ENCODE measurements at places on chromosomes 5 and 9.

GRCh38 chr5:7805379-7805778 lies 45.6 kb downstream of the CFAP90 start:
- H3K36me3 ChIP-seq: no peaks in the 10 kb centered on the region
- peaks cover 10% of the 10 kb centered on the region for H3K27me3 ChIP-seq
- H3K27ac ChIP-seq: no peak overlapping the region
- no peak for DNase-seq

GRCh38 chr5:5374009-5374715 lies 48.3 kb upstream of the ICE1 start:
- H3K4me1 ChIP-seq: no peaks in the 10 kb centered on the region
- DNase-seq: no peak
- H3K27ac ChIP-seq: no peak overlapping the region
- no peak overlapping the region for H3K4me3 ChIP-seq

- H3K4me1 ChIP-seq: peaks cover 13% of the 10 kb centered on the region
- H3K36me3 ChIP-seq: no peaks in the 10 kb centered on the region
- H3K4me3 ChIP-seq: no peak overlapping the region
- H3K27me3 ChIP-seq: peaks cover 36% of the 10 kb centered on the region
Measured at GRCh38 chr5:129902816-129903215, 1.4 kb upstream of the CHSY3 start.

DNA sequence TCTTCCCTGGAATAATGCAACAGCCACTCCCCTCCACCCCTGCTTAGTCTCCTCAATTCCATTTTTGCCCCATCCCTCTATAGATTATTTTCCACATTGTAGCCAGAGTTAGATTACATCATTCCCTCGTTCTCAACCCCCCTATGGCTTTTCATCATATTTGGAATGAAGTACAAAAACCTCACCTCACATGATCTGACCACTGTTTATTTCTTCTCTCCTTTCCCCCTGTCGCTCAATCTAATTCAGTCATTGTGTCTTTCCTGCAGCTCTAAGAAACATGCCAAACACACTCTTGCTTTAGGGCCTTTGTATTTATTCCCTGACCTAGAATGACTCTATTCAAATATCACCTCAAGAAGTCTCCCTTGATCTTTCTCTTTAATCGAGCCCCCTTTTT lies 22.6 kb upstream of the HK3 start:
- no peak for DNase-seq
- no peak overlapping the region for H3K27ac ChIP-seq
- peaks cover 10% of the 10 kb centered on the region for H3K36me3 ChIP-seq

DNA sequence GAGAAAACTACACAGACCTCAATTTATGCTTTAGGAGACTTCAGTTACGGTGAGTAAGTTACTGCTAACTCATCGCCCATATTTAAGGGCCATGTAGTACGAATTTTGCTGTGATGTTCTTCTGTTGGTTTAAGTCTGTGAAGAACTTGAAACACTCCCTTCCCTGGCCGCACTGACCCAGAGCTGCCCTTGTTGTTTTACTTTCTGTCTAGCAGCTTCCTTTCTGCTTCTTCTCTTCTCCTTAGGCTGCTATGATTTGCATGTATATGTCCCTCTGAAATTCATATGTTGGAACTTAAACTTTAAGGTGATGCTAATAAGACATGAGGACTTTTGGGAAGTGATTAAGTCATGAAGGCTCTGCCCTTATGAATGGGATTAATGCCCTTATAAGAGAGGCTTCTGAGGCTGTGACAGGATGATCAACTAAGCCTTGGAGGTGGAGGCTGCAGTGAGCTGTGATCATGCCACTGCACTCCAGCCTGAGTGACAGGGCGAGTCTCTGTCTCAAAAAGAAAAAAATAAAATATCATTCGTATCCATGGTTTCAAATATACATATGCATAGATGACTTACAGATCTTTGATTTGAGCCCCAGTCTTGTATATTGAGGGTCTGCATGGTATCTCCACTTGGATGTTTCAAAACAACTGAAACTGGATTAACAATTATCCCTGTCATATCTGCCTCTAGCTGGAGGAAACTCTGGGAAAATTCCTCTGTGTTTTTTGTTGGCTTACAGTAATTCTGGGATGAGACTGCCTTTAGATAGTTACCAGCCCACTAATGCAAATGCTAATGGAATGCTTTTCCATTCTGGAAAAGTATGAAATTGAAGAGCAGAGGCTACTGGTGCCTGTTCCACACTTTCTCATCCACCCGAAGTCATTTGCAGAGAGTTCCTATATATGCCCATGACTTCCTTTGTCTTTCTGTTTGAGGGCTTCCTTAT lies 263.4 kb upstream of the ACTBL2 start:
- no peak for DNase-seq
- H3K27ac ChIP-seq: no peak overlapping the region
- H3K36me3 ChIP-seq: no peaks in the 10 kb centered on the region
- no peak overlapping the region for H3K4me3 ChIP-seq

GRCh38 chr5:143474616-143475015 lies 71.1 kb upstream of the NR3C1 start:
- H3K27ac ChIP-seq: no peak overlapping the region
- no peaks in the 10 kb centered on the region for H3K36me3 ChIP-seq
- H3K4me1 ChIP-seq: no peaks in the 10 kb centered on the region
- no peaks in the 10 kb centered on the region for H3K27me3 ChIP-seq
- H3K4me3 ChIP-seq: no peak overlapping the region

GRCh38 chr5:169626779-169627178 lies 10.3 kb upstream of the DOCK2 start:
- peaks cover 2% of the 10 kb centered on the region for H3K4me1 ChIP-seq
- no peak overlapping the region for H3K27ac ChIP-seq
